Right atrium auricular region (tissue), 2 donors: ENCODE measurements at places on chromosomes 4 and X.

DNA sequence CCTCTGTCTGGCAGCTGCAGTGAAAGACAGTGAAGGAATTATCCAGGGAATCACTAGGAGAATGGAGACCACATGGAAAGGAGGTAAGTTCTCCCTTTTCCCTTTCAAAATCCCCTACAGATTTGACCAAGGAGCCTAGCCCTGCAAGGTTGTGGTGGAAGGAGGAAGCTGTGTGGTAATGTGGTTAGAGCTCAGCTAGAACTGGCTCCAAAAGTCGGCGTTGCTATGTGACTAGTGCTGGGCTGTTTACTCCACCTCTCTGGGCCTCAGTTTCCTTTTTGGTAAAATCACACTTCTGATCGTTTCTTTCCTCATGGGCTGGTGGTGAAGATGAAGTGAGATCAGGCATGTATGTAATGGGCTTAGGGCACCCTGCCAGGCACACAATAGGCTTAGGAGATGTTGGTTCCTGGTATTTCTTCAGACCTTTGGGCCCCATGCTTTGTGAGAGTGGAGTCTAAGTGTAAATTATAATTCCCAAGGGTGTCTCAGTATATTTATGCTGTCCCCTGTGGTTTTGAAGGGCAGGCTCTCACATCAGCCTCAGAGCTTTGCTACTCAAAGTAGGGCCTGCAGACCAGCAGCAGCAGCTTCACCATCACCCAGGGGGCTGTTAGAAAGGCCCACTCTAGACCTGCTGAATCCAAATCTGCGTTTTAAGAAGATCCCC is 183.7 kb upstream of the BCOR start:
- no peak for DNase-seq

DNA sequence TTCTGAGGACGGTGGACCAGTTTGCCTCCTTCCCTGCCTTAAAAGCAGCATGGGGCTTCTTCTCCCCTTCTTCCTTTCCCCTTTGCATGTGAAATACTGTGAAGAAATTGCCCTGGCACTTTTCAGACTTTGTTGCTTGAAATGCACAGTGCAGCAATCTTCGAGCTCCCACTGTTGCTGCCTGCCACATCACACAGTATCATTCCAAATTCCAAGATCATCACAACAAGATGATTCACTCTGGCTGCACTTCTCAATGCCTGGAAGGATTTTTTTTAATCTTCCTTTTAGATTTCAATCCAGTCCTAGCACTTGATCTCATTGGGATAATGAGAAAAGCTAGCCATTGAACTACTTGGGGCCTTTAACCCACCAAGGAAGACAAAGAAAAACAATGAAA is 255.3 kb downstream of the RAPGEF2 start:
- DNase-seq = no peak

DNA sequence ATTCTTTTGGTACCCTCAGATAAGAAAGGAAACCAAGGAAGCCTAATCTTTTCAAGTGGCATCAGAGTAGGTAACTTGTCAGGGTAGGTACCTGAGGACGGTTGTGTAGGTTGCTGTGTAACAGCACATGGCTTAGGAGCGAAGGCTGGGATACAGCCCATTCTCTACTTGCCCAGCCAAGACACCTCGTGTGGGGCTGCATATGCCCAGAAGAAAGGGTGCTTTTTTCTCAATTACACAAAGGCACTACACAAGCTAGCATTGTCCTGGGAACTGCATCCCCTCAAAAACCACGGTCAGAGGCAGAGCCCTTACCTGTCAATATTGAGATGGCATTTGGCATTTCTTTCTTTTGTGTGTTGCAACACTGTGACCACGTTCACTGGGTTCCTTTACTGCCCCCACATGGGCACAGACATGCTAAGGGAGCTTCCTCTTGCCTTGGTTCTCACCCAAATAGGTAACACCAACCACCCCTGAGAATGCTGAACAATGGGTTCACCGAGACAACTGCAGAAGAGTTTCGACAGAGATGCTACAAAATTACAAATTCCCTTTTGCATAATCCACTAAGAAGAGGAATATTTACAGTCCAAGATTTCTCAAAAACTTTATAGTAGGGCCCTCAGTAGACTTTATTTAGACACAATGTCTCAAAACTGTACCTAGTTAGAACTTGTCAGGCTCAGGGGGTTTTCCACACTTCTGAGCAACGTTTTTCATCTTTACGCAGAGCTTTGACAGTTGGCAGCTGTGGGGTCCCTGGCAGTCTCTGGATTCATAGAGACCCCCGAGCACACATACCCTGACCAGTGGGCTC is 35.8 kb upstream of the TNIP3 start:
- no peak for DNase-seq

DNA sequence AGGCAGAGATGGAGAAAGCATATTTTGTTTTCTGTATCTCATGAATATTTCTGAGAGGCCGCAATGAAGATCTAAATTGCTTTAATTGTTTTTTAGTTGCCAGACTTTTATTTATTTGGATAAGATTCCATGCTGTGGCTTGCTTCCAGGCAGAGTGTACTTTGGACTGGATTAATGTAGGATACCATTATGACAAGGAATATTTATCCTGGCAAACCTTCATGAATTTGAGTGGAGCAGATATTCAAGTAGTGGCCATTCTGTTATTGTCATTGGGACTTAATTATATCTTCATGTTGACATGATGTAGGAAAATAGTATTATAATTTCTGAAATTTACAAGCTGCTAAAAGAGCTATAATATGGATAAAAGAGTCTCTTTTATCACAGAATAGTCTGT is 182.9 kb downstream of the C4orf33 start:
- no peak for DNase-seq

DNA sequence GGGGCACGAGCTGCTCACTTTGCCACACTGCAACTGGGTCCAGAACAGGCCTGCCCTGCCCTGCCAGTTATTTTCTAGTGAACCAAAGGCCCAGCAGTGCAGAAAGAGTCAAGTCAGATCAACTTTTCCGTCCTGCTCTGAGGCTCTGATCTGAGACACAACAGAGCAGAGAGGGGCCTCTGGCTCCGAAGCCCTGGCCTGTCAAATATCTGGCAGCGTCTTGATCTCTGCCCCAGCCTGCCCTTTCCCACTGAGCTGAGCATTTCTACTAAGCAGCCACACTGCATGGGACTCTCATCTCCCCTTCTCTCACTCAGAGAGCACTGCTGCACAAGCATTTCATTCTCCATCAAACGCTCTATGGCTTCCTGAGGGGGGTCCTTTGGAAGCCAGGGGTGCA is 11.8 kb downstream of the IGFBP7 start:
- no peak for DNase-seq

GRCh38 chrX:2888309-2888708 is 40.8 kb downstream of the ARSD start:
- DNase-seq = no peak

- no peak for DNase-seq
Measured at GRCh38 chr4:122623637-122624166, 2.8 kb upstream of the IL21 start.

DNA sequence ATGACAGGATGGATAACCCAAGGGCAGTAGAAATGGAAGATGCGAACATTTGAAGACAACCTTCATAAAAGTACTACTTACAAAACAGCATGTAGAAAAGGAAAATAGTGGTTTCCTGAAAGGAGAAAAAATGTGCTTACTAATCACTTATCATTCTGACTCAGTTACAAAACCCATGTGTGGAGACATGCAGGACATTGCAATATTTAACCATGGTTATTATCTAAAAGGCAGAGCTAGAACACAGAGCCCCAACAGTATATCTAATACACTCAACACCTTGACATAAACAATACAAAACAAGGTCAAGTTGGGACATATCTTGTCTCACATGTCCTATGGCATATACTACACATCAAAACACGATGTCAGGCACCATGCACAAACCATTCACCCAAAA is 55.9 kb downstream of the EIF4E start:
- no peak for DNase-seq

GRCh38 chr4:143700416-143701352 is at the start of gene FREM3:
Gene FREM3, minus strand, starts transcription at chr4:143700675. Its CDS starts 0 bp downstream, at chr4:143700675.
- no peak for DNase-seq

DNA sequence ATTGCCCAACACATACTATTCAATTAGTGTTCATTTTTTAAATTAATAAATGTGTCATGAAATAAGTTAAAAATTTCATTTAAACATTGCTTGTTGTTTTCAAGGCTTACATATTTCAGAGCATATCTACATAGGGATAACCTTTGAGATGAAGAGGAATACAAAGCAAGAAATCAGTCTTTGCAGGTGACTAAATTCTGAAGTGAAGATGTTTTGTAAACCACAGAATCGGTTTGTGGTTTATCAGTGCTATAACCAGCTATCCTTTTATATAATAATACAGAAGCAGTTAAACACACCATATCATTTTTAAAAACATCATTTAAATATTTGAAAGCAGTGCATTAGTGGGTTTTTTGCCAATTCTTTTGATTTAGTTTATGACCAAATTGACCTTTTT is 26.9 kb downstream of the FAM241A start:
- DNase-seq = no peak

DNA sequence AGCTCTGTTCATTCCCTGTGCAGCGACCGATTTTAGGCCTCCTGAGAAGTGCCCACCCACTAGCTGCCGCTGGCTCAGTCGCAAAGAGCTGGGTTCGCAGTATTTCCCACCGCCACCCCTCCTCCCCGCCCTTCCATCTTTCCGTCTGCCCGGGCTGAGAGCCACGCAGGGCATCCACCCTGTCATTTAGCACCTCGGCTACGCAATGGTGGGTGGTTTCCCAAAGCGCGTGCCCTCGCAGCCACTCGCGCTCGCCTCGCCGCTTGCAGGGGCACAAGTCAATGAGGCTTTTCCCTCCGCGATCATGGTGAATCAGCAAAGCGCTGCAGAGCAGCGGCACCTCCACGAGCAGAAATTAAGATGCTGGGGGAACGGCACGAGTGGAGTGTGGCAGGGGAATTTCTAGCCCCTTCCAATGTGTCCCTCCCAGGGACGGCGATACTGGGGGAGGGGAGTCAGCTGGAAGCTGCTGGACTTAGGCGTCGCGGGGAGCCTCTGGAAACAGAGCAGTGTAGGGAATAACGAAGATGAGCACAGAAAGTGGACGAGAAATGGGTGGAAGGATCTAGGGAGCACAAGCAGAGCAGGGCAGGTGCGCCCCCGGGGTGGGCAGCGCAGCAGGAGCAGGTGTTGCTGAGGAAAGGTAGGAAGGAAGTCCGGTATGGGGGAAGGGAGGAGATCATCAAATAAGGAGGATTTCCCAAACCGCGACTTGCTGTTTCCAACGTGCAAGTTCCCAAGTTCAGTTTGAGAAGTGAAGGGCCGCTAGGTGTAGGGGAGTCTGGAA is 2.4 kb upstream of the PTCHD1 start:
- no peak for DNase-seq

- DNase-seq = no peak
Measured at GRCh38 chrX:134256684-134257083, 19.7 kb downstream of the CCDC160 start.

DNA sequence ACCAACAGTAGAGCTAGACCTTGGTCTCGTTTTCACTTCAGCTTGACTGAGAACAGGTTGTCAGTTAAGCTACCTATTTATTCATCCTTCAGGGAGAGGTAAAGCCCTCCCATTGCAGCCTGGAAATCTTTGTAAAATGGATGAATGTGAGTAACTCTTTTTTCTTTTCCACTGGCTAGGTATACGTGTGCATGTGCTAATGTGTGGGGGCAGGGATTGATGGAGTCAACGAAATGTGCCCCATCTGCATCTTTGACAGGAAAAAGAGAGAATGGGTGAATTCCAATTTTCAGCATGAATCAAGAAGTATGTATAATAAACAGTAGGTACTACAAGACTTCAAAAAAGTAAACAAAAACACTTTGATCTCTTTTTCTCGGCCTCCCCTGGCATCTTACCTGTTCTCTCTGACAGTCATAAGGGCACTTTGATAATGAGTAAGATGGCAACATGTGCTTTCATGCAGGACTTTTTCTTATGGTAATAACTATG is at the start of gene IL21:
TSS of gene IL21 (minus strand) at position 51 of the 492 bp plus-strand sequence. CDS start 55 bp downstream, outside the sequence.
- DNase-seq = no peak

GRCh38 chr4:116122124-116122523 is 963.3 kb downstream of the TRAM1L1 start:
- no peak for DNase-seq

GRCh38 chr4:185852961-185853360 is 41.0 kb upstream of the SORBS2 start:
- DNase-seq = no peak

GRCh38 chrX:65451663-65452062 is 82.9 kb downstream of the LAS1L start:
- no peak for DNase-seq

GRCh38 chrX:79452881-79453280 is 85.7 kb upstream of the ITM2A start:
- DNase-seq = no peak

DNA sequence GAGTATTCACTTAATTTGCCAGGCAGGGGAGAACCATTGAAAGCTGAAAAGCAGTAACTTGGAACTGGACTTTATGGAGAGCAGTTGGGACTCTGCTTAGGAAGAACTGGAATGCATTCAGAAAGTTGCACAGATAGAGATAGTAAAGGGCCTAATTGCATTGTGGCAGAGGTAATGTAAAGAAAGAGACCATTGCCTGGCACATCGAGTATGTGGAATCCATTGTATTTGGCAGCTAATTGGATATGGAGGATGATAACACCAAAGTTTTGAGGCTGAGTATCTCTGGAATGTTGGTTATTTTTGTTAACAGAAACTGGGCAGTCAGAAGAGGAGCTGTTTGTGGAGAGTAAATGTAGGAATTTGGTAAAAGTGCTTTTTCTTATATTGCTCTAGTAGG is 169.9 kb downstream of the BMPR1B start:
- no peak for DNase-seq

DNA sequence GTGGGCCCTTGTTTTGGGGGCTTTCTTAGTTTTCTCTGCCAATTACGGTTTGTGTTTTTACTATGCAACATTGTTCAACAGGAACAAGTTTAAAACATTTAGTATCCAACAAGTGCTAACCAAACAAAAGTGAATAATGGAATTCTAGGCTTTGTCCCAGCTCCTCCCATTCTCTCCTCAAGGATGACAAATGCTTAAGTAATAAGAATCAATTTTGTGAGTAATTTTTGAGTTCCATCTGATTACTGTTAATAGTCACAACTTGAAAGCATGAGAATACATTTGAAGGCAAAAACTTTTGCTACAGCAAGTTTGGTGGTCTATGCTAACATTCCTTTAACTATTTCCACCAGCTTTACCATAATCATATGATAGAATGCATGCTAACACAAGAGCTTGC is 78.1 kb upstream of the HPGD start:
- DNase-seq = no peak

GRCh38 chr4:172007889-172008288 is 194.7 kb downstream of the GALNTL6 start:
- DNase-seq = no peak

- DNase-seq = no peak
Measured at GRCh38 chr4:140057701-140058100, 96.3 kb downstream of the MAML3 start.

DNA sequence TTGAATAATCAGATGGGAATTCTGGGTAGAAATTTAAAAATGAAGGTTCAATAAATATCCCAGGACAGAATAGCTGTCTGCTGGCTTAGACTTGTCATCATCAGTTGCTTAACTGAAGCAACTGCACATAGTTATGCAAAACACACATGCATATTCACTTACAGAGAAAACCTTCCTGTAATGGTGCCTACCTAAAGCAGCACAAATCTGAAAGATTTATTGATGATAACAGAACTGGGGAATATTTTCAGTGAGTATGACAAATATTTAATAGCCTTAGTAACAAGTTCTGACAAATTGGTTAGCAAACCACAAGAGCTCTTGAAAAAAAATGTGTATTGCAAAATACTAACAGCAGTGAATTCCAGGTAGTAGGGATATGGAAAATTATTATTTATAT is 606.8 kb upstream of the BOD1L1 start:
- DNase-seq = no peak
